ENCODE measurements at places on chromosomes 1 and 21.

- DNase-seq, result peak; percentile 52
Observed at GRCh38 chr1:35715568-35716002, 3.1 kb downstream of the C1orf216 start.

DNA sequence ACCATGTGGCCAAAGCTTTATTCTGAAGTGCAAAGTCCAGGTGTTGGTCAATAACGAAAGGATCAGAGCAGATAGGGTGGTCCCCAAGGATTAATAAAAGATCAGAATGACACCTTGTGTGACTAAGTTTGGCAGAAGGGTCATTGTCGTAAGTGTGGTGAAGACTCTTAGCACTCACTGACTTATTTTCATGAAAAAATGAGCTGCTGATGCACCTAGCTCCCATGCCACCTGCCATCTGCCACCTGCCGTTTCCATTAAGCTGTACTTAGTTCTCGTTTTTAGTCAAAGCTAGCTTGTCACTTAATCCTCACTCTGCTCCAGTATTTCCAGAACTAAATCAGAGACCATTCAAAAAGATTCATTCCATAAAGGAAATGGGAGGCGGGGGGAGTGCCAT lies 112.6 kb downstream of the SEC16B start:
- no peak for DNase-seq

GRCh38 chr1:31689379-31689778 lies 14.4 kb downstream of the COL16A1 start:
- no peak for DNase-seq

DNA sequence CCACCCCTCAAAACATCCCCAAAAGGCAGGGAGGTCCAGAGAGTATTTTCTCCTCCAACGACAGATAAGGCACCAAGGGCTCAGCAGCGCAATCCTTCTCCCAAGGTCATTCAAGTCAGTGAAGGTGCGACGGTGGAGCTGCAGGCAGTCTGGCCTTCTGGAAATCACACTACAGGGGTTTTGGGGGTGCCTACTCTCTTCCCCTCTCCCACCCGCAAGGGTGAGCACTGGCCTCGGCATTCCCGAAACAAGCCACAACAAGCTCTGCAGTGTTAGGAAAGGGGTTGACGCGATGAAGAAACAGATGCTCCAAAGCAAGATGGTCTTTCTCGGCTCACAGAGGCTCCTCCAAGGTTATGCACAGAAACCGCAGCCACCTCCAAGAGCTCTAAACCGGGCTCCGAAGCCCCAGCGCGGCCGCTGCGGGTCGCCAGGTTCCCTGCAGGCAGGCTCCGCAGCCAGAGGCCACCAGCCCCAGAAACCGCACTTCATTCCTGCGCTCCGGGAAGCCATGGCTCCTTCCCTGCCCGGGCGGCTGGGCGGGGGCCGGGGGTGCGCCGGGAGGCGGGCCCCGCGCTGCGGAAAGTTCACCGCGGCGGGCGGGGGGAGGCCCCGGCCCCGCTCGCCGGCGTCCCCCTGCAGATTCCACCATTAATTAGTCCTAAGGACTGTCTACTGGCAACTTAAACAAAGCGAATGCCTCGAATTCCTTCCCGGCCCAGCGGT lies 1.1 kb downstream of the LUZP1 start:
- DNase-seq, result peak; percentile 20

DNA sequence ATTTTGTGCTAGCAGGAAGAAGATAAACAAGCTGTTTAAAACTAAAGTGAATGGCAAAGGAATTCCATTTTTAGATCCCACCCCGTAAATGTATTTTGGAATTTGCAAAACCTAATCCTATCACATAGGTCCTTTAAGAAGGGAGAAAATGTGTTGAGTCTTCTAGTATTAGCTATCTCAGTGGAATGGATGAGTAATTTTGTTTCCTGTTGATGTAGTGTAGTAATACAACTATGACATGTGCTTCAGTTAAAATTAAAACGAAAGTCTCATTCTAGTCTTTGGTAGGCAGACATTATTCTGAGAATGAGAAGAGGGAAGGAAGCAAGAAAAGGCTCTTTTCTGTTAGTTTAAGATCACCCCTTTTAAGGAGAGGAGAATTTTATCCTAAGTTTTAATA lies 265.9 kb upstream of the C1orf105 start:
- no peak for DNase-seq

GRCh38 chr1:54606096-54606989 lies 17.0 kb downstream of the FAM151A start:
- DNase-seq, result no peak

- DNase-seq, result no peak
Observed at GRCh38 chr1:19717467-19717866, 52.8 kb downstream of the HTR6 start.

GRCh38 chr1:42319871-42320484 lies 15.1 kb downstream of the FOXJ3 start:
- no peak for DNase-seq

DNA sequence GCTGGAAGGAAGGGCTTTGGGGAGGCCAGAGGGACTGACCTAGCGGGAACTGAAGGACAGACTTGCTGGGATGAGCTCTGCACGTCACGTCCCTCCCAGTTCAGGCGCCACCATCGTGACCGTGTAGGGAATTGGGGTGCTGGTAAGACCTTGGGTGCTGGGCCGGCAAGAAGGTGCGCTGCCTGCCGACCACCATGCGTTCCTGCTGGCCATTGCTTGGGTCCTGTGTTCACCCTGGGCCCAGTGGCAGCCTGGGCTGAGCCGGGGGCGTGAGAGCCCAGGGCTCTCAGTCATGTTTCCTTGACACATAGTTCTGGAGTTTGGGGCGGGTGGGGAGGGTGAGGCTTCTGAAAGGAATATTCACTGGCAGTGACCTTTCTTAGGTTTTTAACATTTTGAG lies 176.0 kb downstream of the CAMTA1 start:
- no peak for DNase-seq

DNA sequence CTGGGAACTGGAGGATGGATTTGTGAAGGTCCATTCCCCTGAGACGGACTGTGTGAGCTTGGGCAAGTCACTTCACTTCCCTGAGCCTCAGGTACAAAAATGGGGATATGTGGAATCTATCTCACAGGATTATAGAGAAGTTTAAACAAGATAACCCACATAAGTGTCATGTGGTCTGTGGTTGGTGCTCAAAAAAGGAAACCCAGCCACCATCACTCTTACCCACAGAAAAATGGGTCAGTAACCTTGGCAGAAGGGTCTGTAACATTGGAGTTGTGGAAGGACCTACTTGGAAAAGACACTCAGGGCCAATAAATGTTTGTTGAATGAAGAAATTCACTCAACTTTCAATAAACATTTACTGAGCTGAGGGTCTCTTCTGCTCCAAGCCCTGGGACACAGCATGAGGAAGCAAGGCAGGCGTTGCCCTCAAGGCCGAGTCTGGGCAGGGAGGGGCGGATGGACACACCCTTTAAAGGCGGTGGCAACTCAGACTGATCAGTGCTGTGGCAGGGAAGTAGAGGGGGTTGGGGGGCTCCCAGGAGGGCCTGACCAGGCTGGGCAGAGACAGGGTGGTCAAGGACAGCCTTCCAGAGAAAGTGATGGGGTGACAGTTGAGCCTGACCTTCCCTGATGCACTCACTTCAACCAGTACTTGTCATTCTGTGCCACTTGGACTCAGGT lies 66.7 kb upstream of the ACOT11 start:
- no peak for DNase-seq

GRCh38 chr21:37642493-37642892 lies 273.8 kb downstream of the KCNJ6 start:
- DNase-seq, result no peak

GRCh38 chr1:26553942-26554682 lies 24.6 kb downstream of the RPS6KA1 start:
- DNase-seq, result no peak

- DNase-seq, result no peak
Observed at GRCh38 chr1:99855914-99856450, 5.8 kb downstream of the AGL start.

DNA sequence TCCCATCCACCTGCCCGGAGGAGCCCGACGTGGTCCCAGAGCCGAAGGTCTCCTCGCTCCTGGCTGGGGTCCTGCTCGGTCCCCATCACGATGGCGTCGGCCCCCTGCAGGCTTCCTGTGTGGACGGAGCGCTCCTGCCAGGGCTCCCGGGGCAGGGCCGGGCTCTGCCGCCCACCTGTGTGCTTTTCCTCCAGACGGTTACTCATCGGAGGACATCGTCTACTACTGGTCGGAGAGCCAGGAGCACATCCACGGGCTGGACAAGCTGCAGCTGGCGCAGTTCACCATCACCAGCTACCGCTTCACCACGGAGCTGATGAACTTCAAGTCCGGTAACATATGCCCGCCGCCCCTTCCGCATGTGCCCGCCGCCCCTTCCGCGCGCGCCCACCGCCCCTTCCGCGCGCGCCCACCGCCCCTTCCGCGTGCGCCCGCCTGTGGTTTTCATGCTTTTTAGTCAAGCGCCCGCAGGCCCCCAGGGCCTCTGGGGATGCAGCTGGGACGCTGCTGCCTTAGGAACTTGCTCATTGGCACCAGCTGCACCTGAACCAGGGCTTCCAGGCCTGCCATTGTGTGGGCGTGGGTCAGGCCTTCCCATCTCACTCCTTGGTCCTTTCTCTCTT lies 8.9 kb downstream of the GABRD start:
- DNase-seq, result no peak

- no peak for DNase-seq
Observed at GRCh38 chr1:8661185-8662110, 156.0 kb downstream of the RERE start.

DNA sequence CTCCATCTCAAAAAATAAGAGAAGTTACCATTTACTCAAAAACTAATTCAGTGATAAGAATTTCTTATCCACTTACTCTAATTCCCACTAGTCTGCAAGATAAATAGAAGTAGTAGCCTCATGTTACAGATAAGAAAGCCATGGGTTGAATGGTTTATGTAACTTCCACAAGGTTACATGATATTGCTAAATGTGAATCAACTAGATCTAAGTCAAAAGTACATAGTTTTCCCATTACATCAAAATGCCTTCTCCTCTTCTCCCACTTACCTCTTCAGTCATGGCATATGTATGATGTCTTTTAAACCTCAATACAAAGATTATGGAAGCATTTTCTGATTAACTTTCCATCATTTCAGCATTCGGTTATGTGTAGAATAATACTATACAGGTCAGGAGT lies 108.5 kb downstream of the ASH1L start:
- no peak for DNase-seq

- DNase-seq, result peak; percentile 20
Observed at GRCh38 chr21:42684109-42684916, 30.9 kb downstream of the PDE9A start.

GRCh38 chr1:3654549-3655281 lies 2.4 kb downstream of the TP73 start:
- no peak for DNase-seq

- DNase-seq, result no peak
Observed at GRCh38 chr1:172105230-172105629, 263.9 kb downstream of the DNM3 start.

DNA sequence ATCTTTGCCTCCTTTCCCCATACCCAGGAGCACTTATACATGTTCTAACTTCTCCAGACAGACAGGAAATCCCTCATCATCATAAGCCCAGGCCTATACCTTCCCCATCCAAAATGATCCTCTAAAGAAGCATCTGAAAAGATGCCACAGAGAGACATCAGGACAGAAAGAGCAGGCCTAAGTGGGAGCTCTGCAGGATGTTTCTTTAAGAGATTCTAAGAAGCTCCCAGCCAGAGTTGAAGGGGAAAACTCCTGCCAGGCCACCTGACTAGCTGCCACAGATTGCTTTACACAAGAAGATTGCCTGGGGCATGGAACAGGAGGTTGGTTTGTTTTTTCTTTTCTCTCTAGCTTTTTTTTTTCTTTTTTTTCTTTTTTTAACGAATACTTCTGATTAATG lies 275.8 kb downstream of the VAV3 start:
- no peak for DNase-seq

DNA sequence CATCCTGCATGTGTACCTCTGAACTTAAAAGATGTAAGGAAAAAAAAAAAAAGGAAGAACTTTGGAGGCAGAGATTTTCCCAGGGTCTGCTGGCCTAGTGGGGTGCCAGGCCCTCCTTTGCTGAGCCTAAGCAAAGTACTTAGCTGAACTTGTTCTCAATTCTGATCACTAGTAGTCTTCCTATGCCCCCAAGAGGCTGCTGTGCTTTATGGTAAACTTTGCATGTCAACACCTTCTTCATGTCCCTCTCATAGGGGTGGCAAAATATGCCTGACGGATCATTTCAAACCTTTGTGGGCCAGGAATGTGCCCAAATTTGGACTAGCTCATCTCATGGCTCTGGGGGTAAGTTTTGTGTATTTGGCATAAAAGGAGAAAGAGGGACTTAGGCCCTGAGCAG lies 1.4 kb upstream of the USP21 start:
- no peak for DNase-seq

DNA sequence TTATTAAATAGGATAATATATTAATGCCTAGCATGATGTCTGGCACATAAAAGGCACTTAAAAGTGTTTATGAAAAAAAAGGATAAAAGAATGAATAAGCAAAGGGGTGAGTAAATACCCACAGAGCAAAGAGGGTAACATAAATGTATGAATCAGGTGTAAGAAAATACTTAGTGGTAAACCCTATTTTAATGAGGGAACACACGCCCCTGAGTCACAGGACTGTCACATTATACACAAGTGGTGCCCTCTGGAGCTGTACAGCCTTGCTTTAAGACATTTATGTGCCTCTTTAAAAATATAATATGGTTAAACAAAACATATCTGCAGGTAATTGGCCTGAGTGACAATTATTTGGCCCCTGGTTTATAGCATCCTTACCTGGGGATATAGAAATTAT lies 78.1 kb upstream of the PTBP2 start:
- DNase-seq, result no peak

- no peak for DNase-seq
Observed at GRCh38 chr1:198750081-198750480, 111.2 kb downstream of the PTPRC start.

DNA sequence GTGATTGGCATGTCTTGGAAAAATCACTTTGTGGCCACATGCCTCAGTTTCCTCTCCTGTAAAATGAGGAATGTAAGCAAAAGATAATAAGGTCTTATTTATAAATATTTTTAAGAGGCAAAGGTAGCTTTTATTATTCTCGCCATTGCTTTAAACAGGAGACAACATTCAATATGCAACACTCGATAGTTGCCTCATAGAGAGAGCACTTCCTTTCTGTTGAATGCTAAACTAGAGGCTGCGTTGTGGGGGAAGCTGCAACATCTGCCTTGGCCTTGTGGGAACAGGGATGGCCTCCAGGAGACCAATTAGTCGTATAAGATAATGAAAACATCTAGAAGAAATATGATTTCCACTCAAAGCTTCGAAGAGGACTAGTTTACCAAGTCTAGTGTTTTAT lies 3.5 kb downstream of the OSCP1 start:
- DNase-seq, result no peak
